T-helper 17 cell (primary cell): ENCODE measurements at places on chromosomes 13 and 19. TPM values are rescaled to one million over a fixed set of nuclear protein-coding genes. Genes with fewer than 3 reads are reported as not detected.

CAMSAP3 gene
- total RNA-seq: 0.12 TPM

DNA sequence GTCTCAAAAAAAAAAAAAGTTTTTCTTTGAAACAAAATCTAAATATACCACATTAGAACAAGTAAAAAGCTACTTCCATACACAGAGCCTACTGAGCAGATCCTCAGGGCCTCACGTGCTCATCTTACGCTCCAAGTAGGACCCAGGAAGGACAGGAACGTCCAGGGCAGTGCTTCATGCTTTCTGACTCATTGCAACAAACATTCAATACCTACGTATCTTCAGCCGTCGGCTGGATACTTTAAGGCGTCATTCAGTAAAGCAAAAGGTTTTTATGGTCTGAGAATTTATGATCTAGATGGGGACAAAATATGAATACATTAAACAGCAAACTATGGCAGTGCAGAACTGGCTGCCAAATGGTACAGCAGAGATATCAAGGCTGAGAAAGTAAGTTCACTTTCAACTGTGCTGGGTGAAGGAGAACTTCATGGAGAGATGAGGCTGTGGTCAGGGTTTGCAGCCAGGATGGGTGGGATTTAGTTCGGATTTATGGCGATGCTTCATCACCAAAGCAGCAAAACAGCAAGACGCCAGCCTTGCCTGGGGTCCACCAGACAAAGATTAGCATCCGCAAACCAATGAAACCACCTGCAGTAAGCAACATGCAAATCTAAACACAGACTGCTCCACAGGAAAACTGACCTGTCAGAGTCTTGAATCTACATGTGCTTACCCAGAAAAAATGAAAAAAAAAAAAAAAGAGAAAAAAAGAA is 20.5 kb downstream of the CARS2 start:
- peaks cover 8% of the 10 kb centered on the region for H3K36me3 ChIP-seq
- H3K27me3 ChIP-seq: no peaks in the 10 kb centered on the region
- no peak overlapping the region for H3K4me3 ChIP-seq
- no peak for DNase-seq
- no peak overlapping the region for H3K27ac ChIP-seq

- DNase-seq: no peak
- H3K4me3 ChIP-seq: no peak overlapping the region
- no peaks in the 10 kb centered on the region for H3K36me3 ChIP-seq
- peaks cover 31% of the 10 kb centered on the region for H3K27me3 ChIP-seq
- H3K4me1 ChIP-seq: peaks cover 8% of the 10 kb centered on the region
These were observed 16.1 kb upstream of the ABCC4 start for GRCh38 chr13:95317039-95317989.

GRCh38 chr19:19626516-19627472 is 1.2 kb downstream of the LPAR2 start:
- peaks cover 23% of the 10 kb centered on the region for H3K4me1 ChIP-seq
- DNase-seq: no peak
- no peaks in the 10 kb centered on the region for H3K27me3 ChIP-seq
- H3K27ac ChIP-seq: peak overlapping the region; percentile 93

DNA sequence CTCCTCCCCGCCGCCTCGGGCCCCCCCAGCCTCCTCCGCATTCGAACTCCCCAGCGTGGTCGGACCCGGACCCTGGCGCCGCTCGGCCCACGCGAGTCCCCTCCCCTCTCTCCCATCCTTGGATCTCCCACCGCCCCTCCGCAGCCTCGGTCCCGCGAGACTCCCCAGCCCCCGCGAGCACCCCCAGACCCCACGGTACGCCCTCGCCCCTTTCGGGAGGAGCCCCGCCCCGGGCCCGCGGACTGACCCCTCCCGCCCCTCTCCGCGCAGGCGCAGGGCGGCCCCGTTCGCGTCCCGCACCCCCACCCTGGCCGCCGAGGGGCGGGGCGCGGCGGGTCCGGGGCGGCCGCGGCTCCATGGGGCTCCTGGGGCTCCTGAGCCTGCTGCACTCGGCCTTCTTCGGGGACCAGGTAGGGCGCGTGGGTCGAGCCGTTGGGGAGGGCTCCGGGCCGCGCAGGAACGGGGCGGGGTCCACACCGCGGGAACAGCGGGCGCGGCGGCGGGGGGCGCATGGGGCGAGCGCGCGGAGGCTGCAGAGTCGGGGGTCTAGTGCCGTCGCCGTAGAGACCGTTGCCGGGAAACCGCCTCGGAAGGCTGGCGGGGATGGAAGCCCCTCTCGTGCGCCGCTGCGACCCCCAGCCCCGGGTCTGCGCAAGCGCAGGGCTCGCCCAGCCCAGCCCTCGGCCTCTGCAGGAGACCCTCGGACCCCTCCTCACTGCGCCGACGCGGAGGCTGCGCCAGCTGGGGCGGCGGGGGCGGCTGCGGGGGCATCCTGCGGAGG is 3.8 kb upstream of the APC2 start:
- peaks cover 13% of the 10 kb centered on the region for H3K36me3 ChIP-seq
- H3K4me1 ChIP-seq: peaks cover 13% of the 10 kb centered on the region
- H3K27ac ChIP-seq: no peak overlapping the region
- H3K27me3 ChIP-seq: peaks cover 30% of the 10 kb centered on the region

GRCh38 chr19:52535771-52536447 is 8.4 kb downstream of the ZNF808 start:
- H3K4me1 ChIP-seq: peaks cover 24% of the 10 kb centered on the region
- peak; percentile 82 for DNase-seq
- peak overlapping the region; percentile 84 for H3K27ac ChIP-seq
- H3K4me3 ChIP-seq: peak overlapping the region; percentile 92
- peaks cover 2% of the 10 kb centered on the region for H3K36me3 ChIP-seq
- H3K27me3 ChIP-seq: no peaks in the 10 kb centered on the region

GRCh38 chr13:35926859-35927530 is 204.2 kb downstream of the DCLK1 start:
- no peak overlapping the region for H3K27ac ChIP-seq
- DNase-seq: no peak
- no peak overlapping the region for H3K4me3 ChIP-seq
- no peaks in the 10 kb centered on the region for H3K27me3 ChIP-seq
- no peaks in the 10 kb centered on the region for H3K36me3 ChIP-seq
- no peaks in the 10 kb centered on the region for H3K4me1 ChIP-seq

- DNase-seq: no peak
- no peaks in the 10 kb centered on the region for H3K27me3 ChIP-seq
- no peaks in the 10 kb centered on the region for H3K36me3 ChIP-seq
These were observed 131.3 kb upstream of the POSTN start for GRCh38 chr13:37729876-37730275.

DNA sequence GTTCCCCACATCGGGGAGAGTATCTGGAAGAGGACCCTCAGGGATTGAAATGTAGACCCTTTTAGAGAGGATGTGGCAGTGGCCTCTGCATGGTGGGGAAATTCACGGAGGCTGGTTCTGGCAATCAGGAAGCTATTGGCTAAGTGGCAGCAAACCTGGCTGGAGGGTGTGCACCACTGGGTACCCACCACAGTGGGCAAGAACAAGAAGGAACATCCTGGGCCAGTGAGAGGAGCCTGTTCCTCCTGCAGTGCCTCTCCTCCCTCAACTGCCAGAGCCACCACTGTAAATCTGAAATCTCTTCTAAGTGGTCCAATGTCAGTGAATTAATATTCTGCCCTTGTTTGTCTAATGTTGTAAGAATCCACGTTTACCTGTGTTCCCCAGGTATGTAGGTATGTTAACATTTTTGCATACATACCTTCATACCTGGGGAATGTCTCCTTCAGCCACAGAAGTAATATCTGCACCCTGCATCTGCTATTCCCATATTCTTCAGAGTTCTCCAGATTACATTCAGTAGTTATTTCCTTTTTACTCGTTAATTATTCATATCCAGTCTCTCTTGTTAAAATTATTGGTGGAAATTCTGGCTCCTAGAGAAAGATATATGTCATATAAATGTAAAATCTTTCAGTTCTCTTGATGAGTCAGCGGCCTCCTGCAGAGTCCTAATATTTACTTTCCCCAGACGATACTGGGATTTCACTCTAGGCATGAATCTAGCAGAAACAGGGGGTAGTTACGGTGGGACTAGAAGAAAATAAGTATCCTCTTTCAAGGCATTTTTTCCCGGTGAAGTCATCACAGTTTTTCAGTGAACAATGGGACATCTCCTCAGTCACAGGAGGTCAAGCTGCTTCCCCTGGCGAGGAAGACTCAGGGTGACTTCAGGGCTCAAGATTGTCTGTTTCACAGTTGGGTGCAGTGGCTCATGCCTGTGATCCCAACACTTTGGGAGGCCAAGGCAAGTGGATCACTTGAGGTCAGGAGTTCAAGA is 148.3 kb downstream of the MYO16 start:
- H3K4me1 ChIP-seq: no peaks in the 10 kb centered on the region
- no peaks in the 10 kb centered on the region for H3K36me3 ChIP-seq
- no peak overlapping the region for H3K4me3 ChIP-seq
- H3K27ac ChIP-seq: no peak overlapping the region
- no peak for DNase-seq

- no peak overlapping the region for H3K4me3 ChIP-seq
- no peaks in the 10 kb centered on the region for H3K4me1 ChIP-seq
- peaks cover 2% of the 10 kb centered on the region for H3K36me3 ChIP-seq
- H3K27ac ChIP-seq: no peak overlapping the region
These were observed 10.4 kb upstream of the TBC1D4 start for GRCh38 chr13:75492389-75492788.

DNA sequence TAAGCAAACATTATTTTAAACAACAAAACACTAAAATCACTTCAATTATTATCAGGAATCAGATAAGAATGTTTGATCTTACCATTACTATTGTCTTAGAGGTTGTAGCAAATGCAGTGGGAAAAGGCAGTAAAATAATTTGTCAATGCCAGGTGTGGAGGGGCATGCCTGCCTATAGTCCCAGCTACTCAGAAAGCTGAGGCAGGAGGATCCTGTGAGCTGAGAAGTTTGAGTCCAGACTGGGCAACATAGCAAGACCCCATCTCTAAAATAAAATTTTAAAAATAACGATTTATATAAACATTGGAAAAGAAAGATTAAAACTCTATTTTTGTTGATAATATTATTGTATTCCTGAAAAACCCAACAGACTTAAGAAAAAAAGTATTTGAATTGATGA is 66.8 kb downstream of the KL start:
- H3K27ac ChIP-seq: no peak overlapping the region
- peaks cover 66% of the 10 kb centered on the region for H3K27me3 ChIP-seq
- peaks cover 3% of the 10 kb centered on the region for H3K36me3 ChIP-seq
- no peak for DNase-seq

DNA sequence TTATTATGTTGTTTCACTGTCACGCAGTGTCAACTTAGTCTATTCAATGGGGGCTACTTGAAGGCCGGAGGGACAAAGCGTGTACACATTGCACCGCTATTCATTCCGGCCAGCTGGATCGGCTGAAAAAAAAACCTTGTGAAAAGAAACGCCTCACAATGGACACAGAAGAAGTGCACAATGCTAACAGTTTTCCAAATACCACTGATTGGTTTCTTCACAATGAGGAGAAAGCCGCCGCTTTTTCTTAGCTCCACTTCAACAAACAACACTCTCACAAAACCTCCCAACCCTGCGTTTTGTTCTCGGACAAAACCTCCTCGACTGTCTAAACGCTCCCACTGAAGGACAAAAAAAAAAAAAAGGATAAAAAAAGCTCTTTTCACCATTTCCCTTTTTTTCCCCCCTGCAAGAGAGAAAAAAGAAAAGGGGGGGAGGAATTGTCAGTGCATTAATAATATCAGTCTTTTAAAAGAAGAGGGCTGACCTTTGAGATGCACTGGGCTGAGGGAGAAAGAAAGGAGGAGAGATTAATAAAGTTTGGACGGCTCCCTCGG is 5.4 kb downstream of the SOX21 start:
- DNase-seq: no peak
- H3K4me1 ChIP-seq: peaks cover 10% of the 10 kb centered on the region
- H3K27ac ChIP-seq: peak overlapping the region; percentile 29
- H3K4me3 ChIP-seq: no peak overlapping the region
- H3K36me3 ChIP-seq: peaks cover 5% of the 10 kb centered on the region
- H3K27me3 ChIP-seq: peaks cover 79% of the 10 kb centered on the region

DNA sequence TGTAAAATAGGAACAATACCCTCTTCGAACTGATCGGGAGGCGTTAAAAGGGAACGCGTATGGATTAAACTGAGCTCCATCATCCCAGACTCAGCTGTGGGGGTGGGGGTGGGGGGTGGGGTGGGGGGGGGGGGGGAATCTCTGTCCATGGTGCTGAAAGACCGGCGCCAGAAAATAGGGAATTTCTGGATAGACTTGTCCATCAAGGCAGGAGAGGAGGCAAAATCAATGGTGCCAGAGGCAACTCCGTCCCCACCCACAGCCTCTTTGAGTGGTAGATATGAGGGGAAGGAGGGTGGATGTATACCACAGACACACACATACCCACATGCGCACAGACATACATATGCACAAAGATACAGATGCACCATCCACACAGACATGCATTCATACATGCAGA is 37.4 kb downstream of the ZNF787 start:
- peaks cover 7% of the 10 kb centered on the region for H3K27me3 ChIP-seq
- H3K4me1 ChIP-seq: peaks cover 8% of the 10 kb centered on the region
- no peak for DNase-seq
- H3K36me3 ChIP-seq: no peaks in the 10 kb centered on the region
- no peak overlapping the region for H3K27ac ChIP-seq
- no peak overlapping the region for H3K4me3 ChIP-seq

DNA sequence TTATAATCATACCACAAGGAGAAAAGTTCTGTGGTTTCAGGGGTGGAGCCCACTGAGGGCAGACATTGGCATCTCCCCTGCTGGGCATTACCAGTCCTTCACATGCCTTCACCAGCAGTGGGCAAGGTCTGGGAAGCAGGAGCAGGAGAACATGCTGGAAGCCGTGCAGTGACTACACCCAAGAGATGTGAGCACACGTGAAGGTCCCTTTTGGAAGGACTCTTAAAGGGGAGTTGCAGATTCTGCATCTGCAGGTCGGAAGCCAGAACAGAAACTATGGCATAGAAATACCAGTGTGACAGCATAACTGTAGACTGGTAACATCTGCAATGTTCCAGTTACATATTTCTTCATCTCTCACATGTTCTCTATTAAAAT is 26.9 kb upstream of the KL start:
- H3K36me3 ChIP-seq: no peaks in the 10 kb centered on the region
- no peak for DNase-seq
- H3K4me1 ChIP-seq: no peaks in the 10 kb centered on the region
- peaks cover 20% of the 10 kb centered on the region for H3K27me3 ChIP-seq
- no peak overlapping the region for H3K4me3 ChIP-seq

C19orf85 gene
- not detected for total RNA-seq

DNA sequence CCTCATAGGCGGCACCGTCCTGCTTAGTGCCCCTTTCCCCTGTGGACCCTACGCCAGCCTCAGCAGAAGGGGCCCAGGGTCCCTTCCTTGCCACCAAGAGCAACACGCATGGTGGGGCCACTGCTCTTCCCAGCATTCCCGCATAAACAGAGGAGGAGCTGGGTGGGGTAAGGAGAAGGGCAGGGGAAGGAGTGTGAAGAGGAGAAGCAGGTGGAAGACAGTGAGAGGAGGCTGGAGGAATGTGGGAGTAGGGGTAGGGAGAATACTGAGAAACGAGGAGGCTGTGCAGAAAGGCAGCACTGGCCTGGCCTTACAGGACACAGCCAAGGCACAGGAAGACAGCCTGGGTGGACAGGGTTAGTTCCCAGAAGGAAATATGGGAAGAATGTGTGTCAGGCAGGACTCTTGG is 43.9 kb downstream of the ZNF331 start:
- H3K4me3 ChIP-seq: peak overlapping the region; percentile 53
- H3K27me3 ChIP-seq: no peaks in the 10 kb centered on the region
- H3K36me3 ChIP-seq: peaks cover 2% of the 10 kb centered on the region
- no peak for DNase-seq
